Skeletal muscle cell (primary cell): ENCODE measurements at places on chromosomes 7 and 10.

DNA sequence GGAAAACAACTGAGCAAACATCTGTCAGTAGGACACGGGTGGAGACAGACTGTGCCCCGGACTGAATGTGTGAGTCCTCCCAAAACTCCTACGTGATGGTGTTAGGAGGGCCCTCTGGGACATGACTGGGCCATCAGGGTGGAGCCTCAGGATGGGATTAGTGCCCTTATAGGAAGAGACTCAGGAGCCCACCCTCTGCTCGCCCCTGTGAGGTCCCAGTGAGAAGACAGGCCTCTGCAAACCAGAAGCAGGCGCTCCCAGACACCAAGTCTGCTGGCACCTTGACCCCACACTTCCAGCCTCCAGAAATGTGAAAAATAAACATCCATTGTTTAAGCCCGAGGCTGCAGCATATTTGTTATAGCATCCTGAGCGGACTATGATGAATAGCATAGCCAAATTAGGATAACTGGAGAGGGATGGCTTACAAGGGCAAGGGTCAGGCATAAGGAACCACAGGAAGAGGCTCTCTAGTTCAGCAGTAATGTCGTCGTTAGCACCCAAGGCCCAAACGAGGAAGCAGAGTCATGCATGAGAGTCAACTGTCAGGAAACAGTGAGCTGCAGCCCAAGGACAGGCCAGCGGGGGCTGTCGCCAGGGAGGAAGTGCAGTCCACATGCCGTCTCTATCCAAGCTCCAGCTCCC is 50.6 kb downstream of the PTPRN2 start:
- DNase-seq, result no peak

DNA sequence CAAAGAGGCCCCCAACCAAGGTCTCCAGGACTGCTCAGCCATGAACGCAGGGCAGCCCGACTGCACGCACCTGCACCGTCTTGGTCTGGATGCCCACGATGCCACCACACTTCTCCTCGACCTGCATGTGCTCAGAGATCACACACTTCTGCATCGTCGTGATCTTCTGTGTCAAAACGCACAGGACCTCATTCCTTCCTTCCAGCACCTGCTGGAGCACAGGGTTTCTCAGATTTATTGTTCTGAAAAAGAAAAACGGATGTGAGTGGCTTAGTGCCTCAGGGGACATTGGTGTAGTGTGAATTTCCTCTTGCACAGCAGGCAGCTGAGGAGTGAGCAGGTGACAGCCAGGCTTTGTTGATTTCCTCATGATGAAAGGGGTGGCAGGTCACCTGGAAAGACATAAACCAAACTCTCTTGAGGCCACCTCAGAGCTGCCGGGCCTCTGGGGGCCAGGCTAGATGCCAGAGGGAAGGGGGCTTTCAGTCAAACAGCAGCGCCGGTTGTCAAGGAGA is 38.2 kb downstream of the GSDME start:
- DNase-seq, result no peak

DNA sequence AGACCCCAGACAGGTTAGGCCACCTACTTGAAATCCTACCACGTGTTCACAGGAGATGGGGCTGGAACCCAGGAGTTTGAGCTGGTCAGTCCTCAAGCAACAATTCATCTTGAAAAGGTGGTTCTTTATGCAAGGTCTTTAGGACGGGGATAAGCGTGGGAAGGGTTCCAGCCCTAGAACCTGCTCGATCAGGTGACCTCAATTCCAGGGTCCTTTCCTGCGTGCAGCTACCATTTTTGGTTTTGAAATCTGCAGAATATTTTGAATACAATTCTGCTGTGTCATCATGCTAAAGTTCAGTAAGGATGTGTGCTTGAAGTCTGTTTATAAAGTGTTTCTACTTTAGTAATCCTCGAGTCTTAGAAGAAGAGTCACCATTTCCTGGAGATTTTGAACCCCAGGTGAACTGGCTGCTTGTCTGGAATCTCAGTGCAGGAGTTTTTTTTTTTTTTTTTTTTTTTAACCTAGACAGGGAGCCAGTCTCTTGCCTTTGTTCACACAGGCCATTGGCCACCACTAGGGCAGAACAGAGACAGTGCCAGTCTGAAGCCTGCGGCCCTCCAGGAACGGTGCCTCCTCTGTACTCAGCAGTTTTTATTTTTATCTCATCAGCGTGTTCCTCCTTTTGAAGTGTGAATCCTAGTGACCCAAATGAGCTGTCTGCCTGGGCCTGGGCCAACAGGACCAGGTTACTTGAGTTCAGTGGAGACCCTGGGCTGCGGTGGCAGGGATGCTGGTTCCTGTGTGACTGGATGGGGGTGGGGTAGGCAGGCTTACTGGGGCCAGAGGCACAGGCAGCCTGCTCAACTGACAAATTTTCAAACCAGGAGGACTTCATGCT is 54.6 kb downstream of the EEPD1 start:
- no peak for DNase-seq

DNA sequence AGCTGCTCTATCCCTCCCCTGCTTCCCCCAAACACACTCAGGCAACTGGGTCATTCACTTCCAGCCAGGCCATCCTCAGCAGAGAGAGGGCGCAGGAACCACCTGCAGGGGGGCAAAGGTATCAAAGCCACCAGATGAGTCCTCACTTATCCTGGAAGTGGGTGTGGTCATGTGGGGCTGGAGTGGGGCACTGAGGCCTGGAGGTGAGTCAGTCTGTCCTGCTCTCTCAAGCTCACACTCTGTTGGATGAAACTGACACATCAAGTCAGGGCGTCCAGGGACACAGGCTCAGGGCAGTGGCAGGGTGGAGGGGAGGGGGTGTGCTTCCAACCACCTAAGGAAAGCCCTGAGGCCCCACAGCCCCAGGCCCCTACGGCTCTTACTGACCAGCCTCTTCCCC is 8.0 kb upstream of the ELFN1 start:
- no peak for DNase-seq

- DNase-seq, result no peak
Observed at GRCh38 chr7:103795787-103796186, 193.7 kb downstream of the RELN start.

DNA sequence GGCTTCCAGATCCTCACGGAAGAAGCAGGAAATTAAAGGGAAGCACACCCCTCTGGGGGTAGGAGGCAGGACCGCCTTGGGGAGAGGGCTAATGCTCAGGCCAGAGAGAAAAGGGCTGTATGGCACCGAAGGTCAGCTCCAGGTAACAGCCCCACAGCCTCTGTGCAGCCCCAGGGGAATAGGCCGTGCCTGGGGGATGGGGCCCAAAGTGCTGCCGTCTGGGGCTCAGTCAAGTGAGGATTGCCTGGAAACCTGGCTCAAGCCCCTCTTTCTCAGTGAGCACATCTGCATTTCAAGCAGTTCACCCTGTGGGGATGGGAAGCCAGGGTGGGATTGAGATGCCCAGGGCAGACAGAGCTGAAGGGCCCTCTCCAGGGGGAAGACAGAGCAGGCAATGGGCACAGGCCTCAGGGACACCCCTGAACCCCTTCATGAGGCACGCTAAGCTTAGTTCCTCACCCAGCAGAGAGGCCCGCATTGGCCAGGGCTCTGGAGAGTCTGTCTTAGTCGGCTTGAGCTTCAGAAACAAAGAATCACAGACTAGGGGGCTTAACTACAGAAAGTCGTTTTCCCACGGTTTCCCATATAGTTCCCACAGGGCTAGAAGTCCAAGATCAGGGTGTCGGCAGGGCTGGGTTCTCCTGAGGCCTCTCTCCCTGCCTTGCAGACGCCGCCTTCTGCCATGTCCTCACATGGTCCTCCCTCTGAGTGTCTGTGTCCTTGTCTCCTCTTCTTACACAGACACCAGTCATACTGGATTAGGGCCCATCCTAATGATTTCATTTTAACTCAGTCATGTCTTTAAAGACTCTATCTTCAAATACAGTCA is 118.2 kb downstream of the PTPN20 start:
- DNase-seq, result no peak

DNA sequence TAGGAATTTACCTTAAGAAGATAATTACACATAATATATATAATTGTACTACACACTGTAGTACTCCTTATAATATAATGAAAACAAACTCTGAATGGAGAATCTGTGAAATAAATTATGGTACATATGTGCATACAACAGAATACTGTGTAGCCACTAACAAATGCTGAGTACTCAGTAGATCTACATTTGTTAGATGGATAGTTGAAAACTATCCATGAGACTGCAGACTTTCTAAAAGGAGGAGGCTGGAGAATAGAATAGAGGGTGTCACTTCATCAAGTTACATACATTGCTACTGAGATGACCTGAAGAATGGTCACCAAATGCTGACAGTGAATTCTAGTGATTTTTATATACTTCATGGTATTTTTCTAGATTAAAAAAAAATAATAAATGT is 68.7 kb upstream of the OGDHL start:
- no peak for DNase-seq

GRCh38 chr10:132643709-132644526 is 106.3 kb downstream of the INPP5A start:
- no peak for DNase-seq

DNA sequence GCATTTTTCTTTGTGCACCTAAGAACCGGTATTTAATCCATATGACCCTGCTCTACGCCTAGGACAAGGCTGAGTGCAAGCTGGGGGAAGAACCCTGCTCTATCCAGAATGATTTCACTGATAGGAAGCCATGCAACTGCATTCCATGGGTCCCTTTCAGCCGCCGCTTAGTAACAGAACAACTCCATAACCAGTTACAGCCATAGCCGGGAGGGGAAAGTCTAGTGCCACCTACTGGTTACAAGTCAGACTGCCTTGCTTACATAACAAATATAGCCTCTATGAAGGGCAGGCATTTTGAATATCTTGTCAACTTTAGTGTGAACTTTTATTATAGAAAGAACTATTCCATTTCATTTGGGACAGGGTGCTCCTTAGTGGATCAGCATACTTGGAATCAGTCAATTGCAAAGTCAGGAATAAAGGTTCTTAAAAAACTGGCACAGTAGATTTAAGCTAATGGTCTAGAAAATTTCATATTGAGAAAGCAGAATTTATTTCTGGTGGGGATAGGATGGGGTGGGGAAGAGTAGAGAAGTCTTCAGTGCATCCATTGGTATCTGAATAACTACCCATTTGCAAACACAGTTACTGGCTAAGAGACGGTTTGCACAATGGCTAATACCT is 521.7 kb downstream of the ADRA2A start:
- DNase-seq, result peak; percentile 10

- no peak for DNase-seq
Observed at GRCh38 chr10:7383442-7383841, 27.4 kb downstream of the SFMBT2 start.

- no peak for DNase-seq
Observed at GRCh38 chr7:152979376-152979775, 219.8 kb downstream of the ACTR3B start.

GRCh38 chr7:102978284-102978683 is 65.5 kb downstream of the LRRC17 start:
- DNase-seq, result peak; percentile 42

DNA sequence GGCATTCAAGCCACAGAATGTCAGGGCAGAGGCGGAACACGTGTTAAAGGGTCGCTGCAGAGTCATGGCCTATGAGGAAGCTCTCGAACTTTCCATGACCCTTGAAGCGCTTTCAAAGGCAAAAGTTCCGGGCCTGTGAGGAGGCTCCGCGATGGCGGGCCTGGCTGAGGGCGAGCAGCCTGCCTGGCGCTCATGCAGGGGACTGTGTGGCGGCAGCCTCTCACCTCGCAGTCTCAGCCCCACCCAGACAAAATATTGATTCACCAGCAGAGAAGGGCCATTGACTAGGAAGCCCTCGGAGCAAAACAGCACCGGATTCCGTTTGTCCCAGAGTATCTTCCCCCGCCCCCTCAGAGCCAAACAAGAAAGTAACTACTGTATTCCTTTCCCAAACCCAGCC is 12.8 kb upstream of the CNNM1 start:
- no peak for DNase-seq

GRCh38 chr10:12500381-12501303 is 151.3 kb downstream of the CAMK1D start:
- DNase-seq, result no peak

- DNase-seq, result peak; percentile 85
Observed at GRCh38 chr7:128833148-128833945, 3.1 kb downstream of the FLNC start.

DNA sequence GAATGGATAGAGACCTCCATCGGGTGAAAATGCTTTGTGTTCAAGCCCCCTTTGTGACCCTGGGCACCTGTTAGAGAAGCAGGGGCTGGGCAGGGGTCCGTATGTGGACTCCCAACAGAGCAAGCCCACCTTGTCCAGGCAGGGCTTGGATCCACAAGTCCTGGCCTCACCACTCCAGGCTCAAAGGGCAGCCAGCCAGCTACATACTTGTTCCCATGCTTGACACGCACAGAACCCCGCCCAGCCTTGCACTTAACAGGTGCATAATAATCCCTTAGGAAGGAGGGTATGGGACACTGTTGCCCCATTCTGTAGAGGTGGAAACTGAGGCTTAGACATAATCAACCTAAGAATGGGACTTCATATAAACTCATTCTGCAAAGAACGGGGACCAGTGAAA is 160.6 kb downstream of the PRKAG2 start:
- DNase-seq, result no peak

DNA sequence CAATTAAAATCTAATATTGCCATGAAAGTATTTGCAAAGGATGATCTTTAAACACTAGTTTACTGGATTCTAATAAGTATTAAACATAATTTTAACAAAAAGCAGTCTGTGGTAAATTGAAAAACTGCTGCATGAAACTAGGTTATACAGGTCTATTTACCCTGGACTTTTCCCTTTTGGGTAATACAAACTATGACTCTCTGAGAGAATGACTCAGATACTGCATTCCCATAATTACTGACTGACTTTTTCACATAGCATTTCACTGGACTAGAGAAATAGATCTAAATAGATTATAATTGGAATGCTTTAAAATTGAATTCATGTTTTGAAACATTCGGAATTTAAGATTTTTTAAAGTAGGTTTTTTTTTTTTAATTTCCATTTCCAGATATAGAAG is 395.7 kb downstream of the THSD7A start:
- peak; percentile 19 for DNase-seq

DNA sequence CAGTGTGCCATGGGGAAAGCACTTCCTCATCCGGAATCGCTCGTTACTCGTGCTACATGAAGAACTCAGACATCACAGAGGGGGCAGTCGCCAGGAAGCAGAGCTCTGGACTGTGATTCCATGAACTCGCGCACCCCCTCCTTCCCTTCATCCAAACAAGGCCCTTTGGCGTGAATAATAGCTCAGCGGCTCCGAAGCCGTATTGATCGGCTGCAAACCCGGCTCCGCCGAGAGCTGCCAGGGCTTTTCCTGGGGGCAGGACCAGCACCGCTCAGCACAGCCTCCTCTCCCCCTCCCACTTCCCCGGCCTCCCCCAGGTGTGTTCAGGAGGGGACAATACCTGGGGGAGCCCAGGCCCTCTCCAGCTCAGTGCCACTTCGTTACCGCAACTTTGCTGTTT is 129.0 kb upstream of the TCF7L2 start:
- DNase-seq, result no peak
